ENCODE measurements at places on chromosomes 7 and 10.

- DNase-seq, result peak; percentile 84
These were observed 931 bp downstream of the PAPSS2 start for GRCh38 chr10:87660484-87661133.

DNA sequence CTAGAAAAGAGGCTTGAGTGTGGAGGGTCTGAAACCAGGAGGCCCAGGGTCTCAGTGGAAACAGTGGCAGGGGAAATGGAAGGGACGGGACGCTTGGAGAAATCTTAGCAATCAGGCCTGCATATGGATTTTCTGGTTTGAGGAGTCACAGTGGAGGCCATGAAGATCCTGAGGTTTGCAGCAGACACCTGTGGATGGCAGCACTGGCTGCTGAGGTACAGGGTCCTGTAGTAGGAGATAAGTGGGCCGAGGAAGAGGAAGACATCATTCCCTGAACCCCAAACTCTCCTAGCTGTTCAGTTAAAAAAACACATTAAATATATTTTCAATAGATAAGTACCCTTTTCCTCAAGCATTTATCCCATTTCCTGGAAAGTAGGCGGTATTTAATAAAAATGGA, 208.8 kb upstream of the IGFBP3 start:
- no peak for DNase-seq

- DNase-seq, result peak; percentile 59
These were observed 1.4 kb downstream of the MXI1 start for GRCh38 chr10:110208614-110209453.

DNA sequence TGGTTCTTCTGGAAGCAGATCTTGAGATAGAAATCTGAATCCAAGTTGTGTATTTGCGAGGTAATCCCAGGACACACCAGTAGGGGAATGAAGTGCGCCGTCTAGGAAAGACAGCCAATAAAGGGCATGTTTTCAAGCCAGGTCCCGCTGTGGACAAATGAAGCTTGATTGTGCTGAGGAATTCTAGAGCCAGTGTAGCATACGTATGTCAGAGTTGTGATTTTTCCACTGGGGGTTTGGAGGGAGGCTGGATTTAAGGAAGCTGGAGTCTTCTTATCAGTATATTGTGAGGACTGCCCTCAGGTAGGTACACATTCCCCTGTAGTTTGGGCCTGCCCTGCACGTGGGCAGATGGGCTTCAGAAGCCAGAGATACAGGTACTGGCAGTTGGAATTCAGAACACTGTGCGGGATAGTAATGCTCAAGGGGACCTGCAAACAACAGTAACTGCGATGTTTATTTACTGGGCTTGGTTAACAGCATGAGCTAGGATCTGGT, 50.9 kb downstream of the GALNT11 start:
- DNase-seq, result peak; percentile 6

DNA sequence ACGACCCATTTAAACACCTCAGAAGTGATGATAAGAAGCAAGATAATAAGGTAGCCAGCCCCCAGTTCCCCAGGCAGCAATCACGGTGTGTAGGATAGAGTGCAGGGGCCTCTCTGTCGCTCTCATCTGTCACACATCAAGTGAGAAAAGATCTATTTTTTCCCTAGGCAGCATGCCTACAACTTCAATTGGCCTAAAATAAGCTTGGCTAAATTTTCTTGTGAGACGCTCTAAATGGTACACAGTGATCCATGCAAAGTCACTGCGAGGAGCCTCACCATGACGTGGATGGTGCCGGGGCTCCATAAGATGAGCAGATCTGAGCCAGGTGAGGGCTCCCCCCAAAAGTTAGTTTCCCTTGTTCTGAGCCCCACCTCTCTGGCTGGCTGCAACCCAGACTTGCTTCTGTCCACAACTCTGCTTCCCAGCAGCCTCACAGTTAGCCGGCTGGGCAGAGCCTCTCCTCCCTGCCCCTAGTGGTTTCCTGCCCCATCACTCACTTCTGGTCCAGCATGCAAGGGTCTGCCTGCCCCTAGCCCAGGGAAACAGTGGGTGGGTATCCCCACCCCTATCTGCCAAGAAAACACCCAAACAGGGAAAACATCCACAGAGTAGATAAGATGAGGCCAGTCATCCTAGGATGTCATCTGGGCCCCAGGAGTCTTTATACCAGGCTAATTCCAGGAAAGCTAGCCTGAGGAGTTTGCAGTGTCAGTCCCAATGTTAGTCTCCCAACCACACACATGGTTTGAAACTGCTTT, 342.1 kb downstream of the GRID1 start:
- DNase-seq, result no peak

DNA sequence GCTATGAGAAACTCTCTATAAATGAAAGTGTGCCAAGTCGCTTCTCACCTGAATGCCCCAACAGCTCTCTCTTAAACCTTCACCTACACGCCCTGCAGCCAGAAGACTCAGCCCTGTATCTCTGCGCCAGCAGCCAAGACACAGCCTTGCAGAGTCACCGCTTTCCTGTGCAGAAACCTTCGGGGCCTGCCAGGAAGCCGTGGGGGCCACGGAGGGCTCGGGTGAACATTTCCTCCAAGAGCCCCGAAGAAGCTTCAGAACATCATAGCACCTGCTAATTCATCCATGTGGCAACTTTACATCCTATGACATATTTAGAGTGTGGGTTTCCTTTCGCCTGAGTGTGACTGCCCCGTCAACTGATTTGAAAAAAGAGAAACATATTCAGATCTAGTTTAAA, 55.7 kb upstream of the PRSS58 start:
- DNase-seq, result no peak

GRCh38 chr7:151330661-151331060, 11.0 kb upstream of the NUB1 start:
- DNase-seq, result no peak

DNA sequence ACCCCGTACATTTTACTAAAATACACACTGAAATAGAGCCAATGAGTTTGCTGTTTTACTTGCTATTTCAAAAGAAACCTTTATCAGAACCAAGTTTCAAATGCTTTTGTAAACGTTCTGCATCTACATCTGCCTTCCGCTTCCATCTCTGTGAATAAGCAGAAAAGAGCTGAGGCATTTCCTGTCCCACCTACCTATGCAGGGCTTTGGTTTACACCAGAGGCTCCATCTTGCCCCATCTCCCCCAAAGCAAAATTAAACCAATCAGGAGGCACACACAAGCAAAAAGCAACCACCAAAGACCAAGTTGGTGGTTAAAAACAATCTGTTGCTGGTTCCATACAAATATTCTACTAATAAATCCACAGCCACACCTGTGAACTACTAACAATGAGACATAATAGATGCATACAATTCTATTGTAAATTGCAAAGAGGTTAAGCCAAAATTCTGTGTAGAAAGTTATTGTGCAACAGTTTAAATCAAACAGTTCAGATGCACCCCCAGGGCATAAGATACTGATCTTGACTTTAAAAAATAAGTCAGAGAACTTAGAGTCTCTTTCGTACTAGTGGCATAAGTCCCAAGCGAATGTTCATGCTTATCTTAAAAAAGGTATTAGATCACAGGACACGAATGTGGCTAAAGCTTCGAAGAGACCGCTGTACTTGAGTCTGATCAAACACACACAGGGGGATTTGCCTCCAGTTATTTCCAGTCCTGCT, 83.9 kb downstream of the FGFR2 start:
- DNase-seq, result no peak

GRCh38 chr10:126135177-126135576, 238.8 kb downstream of the FANK1 start:
- peak; percentile 28 for DNase-seq

GRCh38 chr10:85594239-85594638, 772.4 kb downstream of the GRID1 start:
- no peak for DNase-seq

- DNase-seq, result no peak
These were observed 31.4 kb upstream of the CREB3L2 start for GRCh38 chr7:138033241-138033640.

- DNase-seq, result no peak
These were observed 89.0 kb downstream of the PPP1R9A start for GRCh38 chr7:94996369-94996768.

GRCh38 chr7:34275624-34276023, 370.3 kb downstream of the BMPER start:
- DNase-seq, result no peak

DNA sequence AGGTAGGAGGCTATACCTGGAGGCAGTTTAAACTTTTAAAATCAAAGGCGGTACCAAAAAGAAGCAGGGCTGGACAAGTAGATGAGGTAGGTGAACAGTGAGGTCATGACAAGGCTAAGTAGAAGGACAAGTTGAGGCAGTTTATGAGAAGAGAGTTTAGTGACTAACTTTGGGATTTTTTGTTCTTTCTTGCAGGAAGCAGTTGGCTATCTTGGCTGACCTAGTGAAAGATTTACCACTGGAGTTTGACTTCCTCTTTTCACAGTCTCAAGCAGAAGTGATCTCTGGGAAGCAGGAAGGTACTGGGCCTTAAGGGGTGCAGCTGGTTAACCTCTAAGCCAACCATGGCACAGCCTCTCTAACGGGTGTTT, 26.3 kb downstream of the ENTPD7 start:
- no peak for DNase-seq

DNA sequence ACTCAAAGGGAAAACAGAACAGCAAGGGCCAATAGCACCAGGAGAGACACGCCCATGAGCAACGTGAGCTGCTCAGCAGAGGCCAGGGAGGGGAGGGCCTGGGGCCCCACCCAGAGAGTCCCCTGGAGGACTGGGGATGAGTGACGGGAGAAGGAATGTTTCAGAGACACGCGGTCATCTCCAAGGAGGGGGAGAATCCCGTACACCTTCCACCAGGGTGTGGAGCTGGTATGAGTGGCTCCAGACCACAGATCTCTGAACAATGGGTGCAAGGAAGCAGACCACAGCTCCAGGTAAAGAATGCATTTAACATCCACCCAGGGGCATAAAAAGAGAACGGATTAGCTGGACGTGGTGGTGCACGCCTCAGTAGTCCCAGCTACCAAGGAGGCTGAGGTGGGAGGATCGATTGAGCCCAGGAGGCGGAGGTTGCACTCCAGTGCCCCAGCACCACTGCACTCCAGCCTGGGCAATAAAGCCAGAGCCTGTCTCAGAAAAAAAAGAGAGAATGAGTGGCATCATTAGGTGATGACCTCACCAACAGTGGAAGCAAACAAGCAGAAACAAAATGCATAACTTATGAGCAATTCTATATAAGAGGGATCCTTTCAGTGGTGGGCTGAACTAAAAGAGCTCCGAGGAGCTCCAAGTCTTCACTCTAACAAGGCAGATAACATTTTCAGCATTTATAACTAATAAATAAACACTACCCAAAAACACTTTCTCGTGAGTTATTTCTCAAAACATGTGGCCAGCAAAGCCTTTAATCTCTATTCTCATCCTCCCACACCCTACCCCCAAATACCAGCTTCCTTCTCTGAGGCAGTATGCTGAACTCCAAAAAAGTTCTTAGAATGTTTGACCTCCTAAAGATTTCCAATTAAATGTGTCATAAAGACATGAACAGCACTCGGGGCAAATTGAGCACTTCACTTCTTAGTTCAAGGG, 12.5 kb downstream of the PSAP start:
- DNase-seq, result peak; percentile 70

GRCh38 chr7:38927751-38928150, 18.8 kb upstream of the VPS41 start:
- DNase-seq, result no peak

- no peak for DNase-seq
These were observed 423.2 kb upstream of the PCDH15 start for GRCh38 chr10:55224007-55224781.

- no peak for DNase-seq
These were observed 795 bp downstream of the LHFPL3 start for GRCh38 chr7:104328970-104329825.

- DNase-seq, result no peak
These were observed 99.5 kb downstream of the SPDYE5 start for GRCh38 chr7:75591467-75592255.

DNA sequence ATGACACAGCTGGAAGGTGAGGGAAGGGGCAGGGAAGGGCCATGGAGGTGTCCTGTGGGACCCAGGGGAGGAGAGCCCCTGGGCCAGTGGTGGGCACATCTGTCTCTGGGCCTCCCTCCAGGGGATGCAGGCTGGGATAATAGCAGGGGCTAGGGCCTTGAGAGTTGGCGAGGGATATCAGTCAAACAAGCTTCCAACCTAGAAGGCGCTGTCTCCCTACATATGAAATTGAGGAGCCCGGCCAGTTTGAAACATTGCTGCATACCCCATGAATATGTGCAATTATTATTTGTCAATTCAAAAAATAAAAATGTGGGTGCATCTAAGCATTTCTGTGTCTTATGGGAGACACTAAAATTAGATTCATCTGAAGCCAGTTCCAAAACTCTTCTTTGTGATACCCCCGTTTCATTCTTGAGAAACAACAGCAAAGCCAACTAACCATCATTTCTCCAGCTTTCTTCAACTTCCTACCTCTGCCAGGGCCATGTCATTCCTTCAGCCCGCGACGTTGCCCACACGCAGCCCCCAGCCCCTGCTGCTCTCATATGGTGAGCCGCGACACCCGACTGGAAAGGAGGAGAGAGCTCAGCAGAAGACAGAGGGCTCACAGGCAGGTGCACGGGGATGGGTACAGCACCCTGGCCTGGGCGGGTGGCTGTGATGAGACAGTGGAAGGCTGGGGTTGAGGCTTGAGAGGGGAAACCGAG, 418.7 kb downstream of the GLRX3 start:
- no peak for DNase-seq

GRCh38 chr7:101681170-101682007, 52.3 kb upstream of the MYL10 start:
- DNase-seq, result peak; percentile 92

DNA sequence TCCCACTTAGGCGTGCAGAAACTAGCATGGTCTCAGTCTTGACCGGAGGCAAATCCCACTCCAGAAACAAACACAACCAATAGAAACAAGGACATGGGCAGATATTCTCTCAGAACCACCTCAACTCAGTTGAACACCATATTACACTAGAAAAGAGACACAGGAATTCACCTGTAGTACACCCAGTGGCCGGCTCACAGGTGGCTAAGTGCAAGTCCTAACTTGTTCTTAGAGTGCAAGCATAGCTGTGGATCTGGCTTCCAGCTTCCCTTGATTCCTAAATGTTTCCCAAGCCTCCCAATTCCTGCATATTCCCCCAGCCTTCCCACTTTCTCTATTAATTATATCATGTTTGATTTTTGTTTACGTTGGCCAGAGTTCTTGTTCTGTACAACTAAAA, 164.4 kb downstream of the TPK1 start:
- no peak for DNase-seq

DNA sequence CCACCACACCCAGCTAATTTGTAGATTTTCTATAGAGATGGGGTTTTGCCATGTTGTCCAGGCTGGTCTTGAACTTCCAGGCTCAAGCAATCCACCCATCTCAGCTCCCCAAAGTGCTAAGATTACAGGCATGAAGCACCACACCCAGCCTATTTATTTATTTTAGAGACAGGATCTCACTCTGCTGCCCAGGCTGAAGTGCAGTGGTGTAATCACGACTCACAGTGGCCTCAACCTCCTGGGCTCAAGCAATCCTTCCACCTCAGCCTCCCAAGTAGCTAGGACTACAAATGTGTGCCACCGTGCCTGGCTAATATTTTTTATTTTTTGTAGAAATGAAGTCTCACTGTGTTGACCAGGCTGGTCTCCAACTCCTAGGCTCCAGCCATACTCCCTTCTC, 6.9 kb upstream of the FRAT2 start:
- DNase-seq, result no peak
